Adipose tissue (tissue), 3 donors: ENCODE measurements at places on chromosomes 2 and 18. TPM values are rescaled to one million over a fixed set of nuclear protein-coding genes. Genes with fewer than 3 reads are reported as not detected.

The SCN1A gene
- 0.01 TPM for polyA plus RNA-seq

The EVX2 gene
- polyA plus RNA-seq = not detected

The UGT1A4 gene
- not detected for polyA plus RNA-seq

The ASXL2 gene
- 2.6 TPM for polyA plus RNA-seq

The PRKCE gene
- polyA plus RNA-seq = 2.8 TPM

The KATNAL2 gene
- 3.2 TPM for polyA plus RNA-seq

The LIMS4 gene
- 5.8 TPM for polyA plus RNA-seq

The NR4A2 gene
- polyA plus RNA-seq = 13.1 TPM

The CDH2 gene
- polyA plus RNA-seq = 0.83 TPM

The GAREM2 gene
- 3.0 TPM for polyA plus RNA-seq

The BCL11A gene
- 3.0 TPM for polyA plus RNA-seq
